ENCODE measurements at places on chromosomes 13 and 19.

DNA sequence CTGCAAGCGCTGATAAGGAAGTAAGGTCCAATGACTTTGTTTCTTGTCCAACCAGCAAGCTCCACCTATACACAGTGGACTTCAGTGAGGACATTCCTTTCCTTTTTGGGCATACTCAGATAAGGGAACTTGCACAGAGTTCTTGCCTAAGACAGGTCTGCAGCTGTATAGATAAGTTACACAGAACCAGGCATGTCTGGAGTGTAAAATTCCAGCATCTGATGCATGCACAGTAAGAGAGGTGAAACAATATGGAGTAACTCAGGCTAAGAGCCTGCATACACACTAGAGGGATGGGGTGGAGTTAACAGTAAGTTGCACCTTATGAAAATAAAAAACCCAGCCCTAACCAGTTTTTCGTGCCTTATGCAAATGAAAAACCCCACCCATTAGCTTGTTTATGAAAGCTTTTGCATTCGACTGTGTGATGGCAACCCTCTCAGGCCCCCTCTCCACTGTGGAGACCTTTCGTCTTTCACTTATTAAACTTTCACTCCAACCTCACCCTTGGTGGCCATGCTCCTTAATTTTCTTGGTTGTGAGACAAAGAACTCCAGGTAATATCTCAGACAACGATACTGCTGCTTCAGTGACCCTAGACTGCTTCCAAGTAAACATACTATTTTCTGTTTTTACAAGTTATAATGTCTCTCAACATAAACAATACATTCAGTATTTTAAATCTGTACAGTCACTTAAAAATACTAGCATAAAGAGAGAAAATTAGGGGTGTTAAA is 2859.0 kb upstream of the PCDH20 start:
- DNase-seq = no peak

- DNase-seq = no peak
Observed at GRCh38 chr19:50198431-50199258, 4.8 kb upstream of the MYH14 start.

DNA sequence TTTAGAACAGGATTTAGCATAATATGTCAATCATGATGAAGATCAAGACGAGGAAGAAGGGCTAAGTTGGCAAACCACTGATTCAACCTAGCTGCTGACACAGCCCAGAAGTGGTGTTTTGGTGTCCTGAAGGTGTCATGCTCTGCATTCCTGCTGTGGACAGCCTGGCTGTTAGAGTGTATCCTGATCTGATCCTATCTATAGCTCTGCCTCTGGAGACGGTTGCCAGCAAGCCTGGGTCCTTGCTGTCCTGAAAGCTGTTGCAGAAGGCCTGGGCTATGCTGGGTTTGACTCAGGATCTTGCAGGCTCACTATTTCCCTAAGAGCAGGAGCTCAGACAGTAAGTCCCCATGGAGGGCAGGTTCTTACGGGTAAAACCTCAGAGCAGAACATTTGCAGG is 416.4 kb downstream of the TSHZ3 start:
- DNase-seq = no peak

GRCh38 chr13:113974304-113975281 is 717 bp upstream of the C13orf46 start:
- no peak for DNase-seq

DNA sequence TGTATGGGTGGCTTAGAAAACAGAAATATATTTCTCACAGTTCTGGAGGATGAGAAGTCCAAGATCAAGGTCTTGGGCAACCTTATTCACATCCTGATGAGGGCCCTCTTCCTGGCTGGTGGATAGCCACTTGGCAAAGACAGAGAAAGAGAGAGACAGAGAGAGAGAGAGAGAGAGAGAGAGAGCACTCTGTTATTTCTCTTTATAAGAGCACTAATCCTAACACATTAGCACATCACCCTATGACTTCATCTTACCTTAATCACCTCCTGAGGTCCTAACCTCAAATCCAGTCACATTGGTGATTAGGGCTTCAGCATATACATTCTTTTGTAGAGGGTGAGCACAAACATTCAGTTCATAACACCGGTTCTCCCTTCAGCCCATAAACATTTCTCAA is 430.3 kb downstream of the EFNB2 start:
- no peak for DNase-seq

Measured in stimulated activated CD4-positive, alpha-beta T cell treated with anti-CD3 and anti-CD28 coated beads, Interleukin-4, amount 100 ng/mL, for 1 hour (primary cell).